ENCODE measurements at places on chromosomes 16 and 17. TPM values are rescaled to one million over a fixed set of nuclear protein-coding genes. Genes with fewer than 3 reads are reported as not detected.

The NGFR gene
- 8.9 TPM for total RNA-seq

The PRR11 gene
- total RNA-seq = 1.5 TPM

The SPN gene
- total RNA-seq = 1.3 TPM

The CRYM gene
- total RNA-seq = 147 TPM

The SERPINF2 gene
- 0.33 TPM for total RNA-seq

GRCh38 chr16:361872-362701 lies 8.3 kb downstream of the MRPL28 start:
- DNase-seq = peak; percentile 63
- peaks cover 18% of the 10 kb centered on the region for H3K27me3 ChIP-seq
- H3K36me3 ChIP-seq = peaks cover 8% of the 10 kb centered on the region
- no peak overlapping the region for H3K27ac ChIP-seq
- no peak overlapping the region for H3K4me3 ChIP-seq

- no peak overlapping the region for H3K4me3 ChIP-seq
- no peak overlapping the region for H3K27ac ChIP-seq
- H3K4me1 ChIP-seq = no peaks in the 10 kb centered on the region
- H3K27me3 ChIP-seq = no peaks in the 10 kb centered on the region
- no peaks in the 10 kb centered on the region for H3K36me3 ChIP-seq
Measured at GRCh38 chr16:75763204-75763603, 36.9 kb upstream of the CPHXL start.

- peaks cover 18% of the 10 kb centered on the region for H3K4me1 ChIP-seq
- H3K36me3 ChIP-seq = peaks cover 89% of the 10 kb centered on the region
- H3K4me3 ChIP-seq = no peak overlapping the region
- H3K27ac ChIP-seq = no peak overlapping the region
- H3K27me3 ChIP-seq = no peaks in the 10 kb centered on the region
Measured at GRCh38 chr17:32458371-32458770, 14.1 kb downstream of the PSMD11 start.

DNA sequence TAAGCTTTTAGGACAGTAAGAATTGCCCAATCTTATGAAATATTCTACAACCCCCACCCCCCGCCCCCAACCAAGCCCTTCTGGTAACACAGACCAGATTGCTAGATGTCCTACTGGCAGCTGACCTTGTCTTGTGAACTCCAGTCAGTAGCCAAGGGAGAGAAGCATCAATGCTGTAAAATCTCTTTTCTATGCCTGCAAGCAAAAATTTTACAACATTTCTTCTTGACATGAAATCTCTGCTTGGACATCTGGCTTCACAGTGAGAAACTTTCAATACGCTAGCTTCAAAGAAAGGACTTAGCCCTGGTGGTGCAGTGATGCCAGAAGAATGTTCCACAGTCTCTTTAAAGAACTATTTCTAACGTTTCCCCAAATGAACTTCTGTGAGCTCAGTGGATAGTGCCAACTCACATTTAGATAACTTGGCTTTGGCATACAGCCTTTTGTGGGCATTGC lies 169.3 kb upstream of the AXIN2 start:
- H3K36me3 ChIP-seq = no peaks in the 10 kb centered on the region
- no peak overlapping the region for H3K4me3 ChIP-seq
- DNase-seq = no peak
- H3K27ac ChIP-seq = peak overlapping the region; percentile 36

GRCh38 chr17:79606487-79607281 lies 4.2 kb downstream of the RBFOX3 start:
- peaks cover 100% of the 10 kb centered on the region for H3K27me3 ChIP-seq
- no peaks in the 10 kb centered on the region for H3K36me3 ChIP-seq
- H3K27ac ChIP-seq = no peak overlapping the region
- no peak for DNase-seq
- peaks cover 7% of the 10 kb centered on the region for H3K4me1 ChIP-seq

DNA sequence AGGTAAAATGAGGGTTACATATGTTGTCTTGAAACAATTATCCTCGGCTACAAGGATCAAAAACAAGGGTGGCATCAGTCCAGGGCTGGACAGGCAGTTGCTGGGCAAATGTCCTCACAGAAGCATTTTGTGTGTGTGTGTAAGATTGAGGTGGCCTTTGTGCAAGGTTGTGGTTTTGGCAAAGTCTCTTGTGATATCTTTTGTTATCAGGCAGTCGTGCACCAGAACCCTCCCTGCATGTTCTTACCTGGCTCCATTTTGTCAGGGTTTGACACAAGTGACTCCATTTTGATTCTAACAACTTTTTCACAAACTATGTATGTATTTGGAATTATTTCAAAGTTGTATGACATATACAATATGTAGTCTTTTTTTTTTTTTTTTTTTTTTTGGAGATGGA lies 20.0 kb downstream of the CHAD start:
- no peak overlapping the region for H3K27ac ChIP-seq
- no peak for DNase-seq
- H3K27me3 ChIP-seq = no peaks in the 10 kb centered on the region

DNA sequence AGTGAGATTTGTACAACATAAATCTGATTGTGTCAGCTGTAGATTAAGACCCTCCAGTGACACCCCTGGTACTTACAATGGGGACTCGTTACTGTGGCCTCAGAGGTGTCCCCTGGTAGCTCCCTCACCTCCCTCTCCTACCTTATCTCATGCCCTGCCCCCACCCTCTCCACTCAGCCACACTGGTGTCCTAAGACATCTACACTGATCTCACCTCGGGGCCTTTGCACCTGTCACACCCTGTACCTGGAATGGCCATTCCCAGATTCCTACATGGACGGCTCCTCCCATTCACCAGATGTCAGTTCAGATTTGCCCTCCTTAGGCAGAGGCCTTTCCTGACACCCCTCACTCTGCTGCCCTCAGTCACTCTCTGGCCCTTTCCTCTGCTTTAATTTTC lies 319.3 kb downstream of the CPPED1 start:
- H3K4me3 ChIP-seq = no peak overlapping the region

GRCh38 chr16:73015612-73016487 lies 32.1 kb downstream of the ZFHX3 start:
- no peaks in the 10 kb centered on the region for H3K36me3 ChIP-seq
- no peak overlapping the region for H3K4me3 ChIP-seq
- H3K27me3 ChIP-seq = no peaks in the 10 kb centered on the region
- peaks cover 71% of the 10 kb centered on the region for H3K4me1 ChIP-seq

DNA sequence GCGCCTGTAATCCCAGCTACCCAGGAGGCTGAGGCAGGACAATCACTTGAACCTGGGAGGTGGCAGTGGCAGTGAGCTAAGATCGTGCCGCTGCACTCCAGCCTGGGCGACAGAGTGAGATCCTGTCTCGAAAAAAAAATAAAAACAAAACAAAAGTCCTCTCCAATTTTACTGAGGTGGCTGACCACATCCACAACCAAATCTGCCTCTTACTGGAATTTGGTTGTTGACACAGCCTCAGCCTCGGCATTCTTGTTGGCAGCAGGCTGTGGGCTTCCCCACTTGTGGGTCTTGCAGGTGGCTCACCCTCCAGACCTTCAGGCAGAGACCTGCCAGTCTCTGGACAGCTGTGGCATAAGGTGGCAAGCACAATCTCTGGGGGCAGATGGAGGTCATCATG lies 15.6 kb downstream of the B4GALNT2 start:
- H3K27ac ChIP-seq = no peak overlapping the region
- H3K4me1 ChIP-seq = no peaks in the 10 kb centered on the region
- DNase-seq = no peak
- H3K27me3 ChIP-seq = peaks cover 77% of the 10 kb centered on the region
- H3K36me3 ChIP-seq = no peaks in the 10 kb centered on the region

DNA sequence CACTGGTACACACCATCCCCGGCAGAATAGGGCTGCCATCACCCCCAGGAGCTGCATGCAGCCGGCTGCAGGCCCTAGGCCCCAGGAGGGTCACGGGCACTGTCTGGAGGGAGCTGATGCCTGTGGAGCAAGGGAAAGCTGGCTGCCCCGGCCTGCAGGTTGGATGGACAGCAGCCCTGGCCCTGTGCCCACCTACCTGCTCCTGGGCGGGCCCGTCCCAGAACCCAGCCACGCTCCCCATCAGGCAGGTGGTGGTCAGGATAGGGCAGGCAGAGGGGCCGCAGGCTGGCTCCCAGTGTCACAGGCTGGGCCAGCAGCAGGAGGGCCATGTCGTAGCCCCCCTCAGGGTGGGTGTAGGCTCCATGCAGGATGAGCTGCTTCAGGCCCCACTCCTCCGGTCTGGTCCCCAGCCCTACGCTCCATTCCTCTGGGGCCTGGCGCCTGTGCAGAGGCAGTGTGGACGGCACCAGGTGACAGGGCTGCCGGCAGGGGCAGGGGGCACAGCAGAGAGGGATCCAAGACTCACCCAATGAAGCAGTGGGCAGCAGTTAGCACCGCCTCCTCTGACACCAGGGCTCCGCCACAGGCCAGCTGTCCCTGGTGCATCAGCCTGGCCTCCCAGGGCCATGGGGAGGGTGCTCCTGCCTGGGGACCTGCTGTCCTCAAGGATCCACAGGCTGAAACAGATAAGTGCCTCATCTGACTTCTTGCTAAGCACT lies 4.0 kb downstream of the PRSS53 start:
- no peak overlapping the region for H3K27ac ChIP-seq
- no peaks in the 10 kb centered on the region for H3K27me3 ChIP-seq
- DNase-seq = no peak
- peaks cover 80% of the 10 kb centered on the region for H3K36me3 ChIP-seq
- peaks cover 20% of the 10 kb centered on the region for H3K4me1 ChIP-seq

- H3K4me3 ChIP-seq = no peak overlapping the region
- no peak for DNase-seq
- H3K4me1 ChIP-seq = peaks cover 47% of the 10 kb centered on the region
- H3K36me3 ChIP-seq = peaks cover 14% of the 10 kb centered on the region
- H3K27ac ChIP-seq = no peak overlapping the region
Measured at GRCh38 chr16:30947541-30947858, 1.4 kb upstream of the ORAI3 start.

GRCh38 chr17:50475362-50475761 lies 3.3 kb upstream of the RSAD1 start:
- H3K27me3 ChIP-seq = peaks cover 12% of the 10 kb centered on the region
- H3K27ac ChIP-seq = no peak overlapping the region
- no peak overlapping the region for H3K4me3 ChIP-seq
- peaks cover 30% of the 10 kb centered on the region for H3K4me1 ChIP-seq

GRCh38 chr17:14245002-14245401 lies 8.3 kb upstream of the CDRT15 start:
- no peaks in the 10 kb centered on the region for H3K4me1 ChIP-seq
- H3K27me3 ChIP-seq = peaks cover 11% of the 10 kb centered on the region
- H3K27ac ChIP-seq = no peak overlapping the region
- no peaks in the 10 kb centered on the region for H3K36me3 ChIP-seq

- peak overlapping the region; percentile 25 for H3K27ac ChIP-seq
- no peaks in the 10 kb centered on the region for H3K27me3 ChIP-seq
- no peak for DNase-seq
Measured at GRCh38 chr16:80996688-80997138, 10.0 kb downstream of the CMC2 start.

All from left ventricle myocardium inferior (tissue), 1 donor.